Smooth muscle cell of the pulmonary artery (primary cell): ENCODE measurements at places on chromosomes 2 and 18. TPM values are rescaled to one million over a fixed set of nuclear protein-coding genes. Genes with fewer than 3 reads are reported as not detected.

Gene RPL37A
- 1,530 and 1,551 TPM in 2 replicates for total RNA-seq

Gene KCNG2
- not detected in 2 replicates for total RNA-seq

Gene RBMS1
- 77.4 and 84.8 TPM in 2 replicates for total RNA-seq

Gene MGAT4A
- 0.33 and 0.86 TPM in 2 replicates for total RNA-seq

Gene COL3A1
- 3,551 and 6,679 TPM in 2 replicates for total RNA-seq

Gene TOGARAM2
- under 0.01 and 0.03 TPM in 2 replicates for total RNA-seq

Gene ANKRD30B
- 0.73 and 1.4 TPM in 2 replicates for total RNA-seq

Gene TFPI
- total RNA-seq: 150 and 489 TPM in 2 replicates

Gene CYB5A
- total RNA-seq: 33.3 and 36.6 TPM in 2 replicates

Gene HDHD2
- total RNA-seq: 15.4 and 20.9 TPM in 2 replicates
